ENCODE measurements at places on chromosomes 4 and X.

- H3K27me3 ChIP-seq: no peaks in the 10 kb centered on the region
- H3K36me3 ChIP-seq: no peaks in the 10 kb centered on the region
- no peak for DNase-seq
- H3K4me3 ChIP-seq: peak overlapping the region; percentile 81
- H3K4me1 ChIP-seq: peaks cover 21% of the 10 kb centered on the region
Measured at GRCh38 chrX:119942831-119943184, 743 bp downstream of the NKAP start.

- no peak for DNase-seq
- no peaks in the 10 kb centered on the region for H3K27me3 ChIP-seq
- no peak overlapping the region for H3K27ac ChIP-seq
- peaks cover 6% of the 10 kb centered on the region for H3K4me1 ChIP-seq
- H3K36me3 ChIP-seq: no peaks in the 10 kb centered on the region
Measured at GRCh38 chrX:56726605-56727004, 2.4 kb upstream of the NBDY start.

DNA sequence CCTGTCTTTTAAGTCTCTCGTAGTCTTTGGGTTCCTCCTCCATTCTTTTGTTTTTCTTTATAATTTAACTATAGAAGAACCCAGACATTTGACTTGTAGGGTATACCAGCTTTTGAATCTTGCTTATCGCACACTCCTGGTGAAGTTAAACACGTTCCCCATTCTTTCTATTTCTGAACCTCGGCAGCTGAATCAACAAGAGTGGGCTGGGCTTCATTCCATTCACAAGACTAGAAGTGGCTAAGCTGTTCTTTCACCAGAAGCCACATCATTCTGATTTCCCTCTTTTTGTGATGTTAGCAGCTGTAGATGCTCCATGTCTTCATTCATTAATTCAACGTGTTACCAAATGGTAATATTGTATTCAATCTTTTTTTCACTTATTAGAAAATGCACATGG is 167.9 kb downstream of the CORIN start:
- no peaks in the 10 kb centered on the region for H3K4me1 ChIP-seq
- no peak overlapping the region for H3K27ac ChIP-seq
- DNase-seq: no peak

GRCh38 chr4:73606465-73606974 is 13.7 kb downstream of the RASSF6 start:
- no peak overlapping the region for H3K4me3 ChIP-seq
- H3K36me3 ChIP-seq: no peaks in the 10 kb centered on the region
- no peak for DNase-seq
- H3K27ac ChIP-seq: no peak overlapping the region

- no peak for DNase-seq
- no peaks in the 10 kb centered on the region for H3K36me3 ChIP-seq
Measured at GRCh38 chr4:137774501-137774900, 242.2 kb upstream of the PCDH18 start.

DNA sequence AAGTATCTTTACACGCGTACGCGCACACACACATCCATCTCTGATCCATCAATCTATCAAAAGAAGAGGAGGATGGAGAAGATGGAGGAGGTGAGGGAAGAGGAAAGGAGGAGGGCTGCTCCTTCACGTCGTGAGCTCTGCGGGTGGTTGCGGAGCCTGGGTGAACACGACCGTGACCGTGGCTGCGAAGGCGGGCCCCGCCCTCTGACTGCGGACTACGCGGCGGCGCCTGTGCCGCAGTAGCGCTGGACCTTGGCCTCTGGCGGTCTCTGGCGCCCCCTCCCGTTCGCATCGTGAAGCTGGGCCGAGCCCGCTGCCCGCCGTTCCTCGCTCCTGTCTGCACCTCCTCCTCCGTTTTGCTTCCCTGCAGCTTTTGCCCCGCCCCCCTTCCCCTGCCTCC is 37.7 kb upstream of the ARAF start:
- no peaks in the 10 kb centered on the region for H3K27me3 ChIP-seq
- no peaks in the 10 kb centered on the region for H3K4me1 ChIP-seq
- H3K27ac ChIP-seq: no peak overlapping the region
- peak; percentile 72 for DNase-seq
- H3K4me3 ChIP-seq: peak overlapping the region; percentile 45
- no peaks in the 10 kb centered on the region for H3K36me3 ChIP-seq

GRCh38 chr4:179344861-179345260 is 1902.6 kb upstream of the AGA start:
- H3K27me3 ChIP-seq: no peaks in the 10 kb centered on the region
- H3K27ac ChIP-seq: no peak overlapping the region
- no peaks in the 10 kb centered on the region for H3K4me1 ChIP-seq
- no peaks in the 10 kb centered on the region for H3K36me3 ChIP-seq
- no peak for DNase-seq

DNA sequence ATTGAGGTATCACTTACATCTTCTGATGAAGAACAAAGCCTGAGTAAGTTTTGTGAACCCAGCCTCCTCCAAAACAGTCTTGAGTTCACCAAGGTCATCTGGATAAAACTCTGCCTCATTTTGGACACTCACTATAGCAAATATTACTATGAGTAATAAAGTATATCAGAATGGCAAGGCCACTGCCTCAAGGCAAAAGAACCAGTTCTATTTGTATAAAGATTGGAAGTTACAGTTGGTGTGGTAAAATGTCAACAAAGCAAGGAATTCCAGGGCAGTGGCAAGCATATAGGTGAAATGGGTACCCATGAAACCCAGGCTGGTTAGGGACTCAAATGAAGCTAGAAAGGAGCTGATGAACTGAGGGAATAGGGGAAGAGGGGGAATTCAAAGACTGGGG is 2.4 kb upstream of the ARHGEF6 start:
- H3K27ac ChIP-seq: no peak overlapping the region
- H3K4me1 ChIP-seq: peaks cover 35% of the 10 kb centered on the region
- H3K27me3 ChIP-seq: no peaks in the 10 kb centered on the region
- no peaks in the 10 kb centered on the region for H3K36me3 ChIP-seq
- no peak overlapping the region for H3K4me3 ChIP-seq
- no peak for DNase-seq

DNA sequence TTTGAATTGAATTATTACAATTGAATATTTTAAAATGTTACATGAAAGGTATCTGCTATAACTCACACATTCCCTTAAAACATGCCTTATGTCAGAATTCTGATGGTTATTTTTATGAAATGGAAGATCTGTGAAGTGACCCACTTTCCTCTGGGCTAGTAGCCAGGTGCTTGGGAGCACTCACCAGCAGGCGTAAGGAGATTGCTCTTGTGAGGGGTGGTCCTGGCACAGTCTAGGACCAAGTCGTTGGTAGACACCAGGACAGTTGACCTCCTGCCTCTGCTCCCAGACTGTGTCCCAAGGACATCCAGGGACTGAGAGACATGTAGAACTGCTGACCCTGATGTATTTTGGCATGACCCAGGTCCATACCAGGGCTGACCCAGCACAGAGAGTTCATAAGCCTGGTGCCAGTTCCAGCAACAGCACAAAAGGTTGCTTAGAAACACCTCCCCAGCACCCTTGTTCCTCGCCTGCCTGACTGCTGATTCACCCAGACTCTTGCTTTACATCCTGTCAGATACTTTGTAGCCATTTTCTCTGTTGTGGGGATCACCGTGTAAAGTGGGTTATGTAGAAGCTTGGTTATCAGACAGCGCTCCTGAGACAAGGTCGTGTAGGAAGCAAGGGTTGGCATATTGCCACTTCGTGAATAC is 48.5 kb downstream of the NELFA start:
- DNase-seq: no peak
- H3K27me3 ChIP-seq: no peaks in the 10 kb centered on the region
- peaks cover 4% of the 10 kb centered on the region for H3K4me1 ChIP-seq
- H3K27ac ChIP-seq: no peak overlapping the region
- no peak overlapping the region for H3K4me3 ChIP-seq
- H3K36me3 ChIP-seq: peaks cover 48% of the 10 kb centered on the region

Measured in CD8-positive, alpha-beta memory T cell (primary cell).